Activated T-helper 9 cell treated with anti-CD3 and anti-CD28 coated beads, Interleukin-2, amount 50 U/mL, for 16 hours (primary cell): ENCODE measurements at places on chromosomes 7 and 10.

- DNase-seq = no peak
Measured at GRCh38 chr7:91356915-91357314, 92.7 kb downstream of the FZD1 start.

- no peak for DNase-seq
Measured at GRCh38 chr10:70679498-70679897, 7.2 kb downstream of the ADAMTS14 start.

- no peak for DNase-seq
Measured at GRCh38 chr10:6065406-6065805, 3.2 kb upstream of the IL2RA start.

DNA sequence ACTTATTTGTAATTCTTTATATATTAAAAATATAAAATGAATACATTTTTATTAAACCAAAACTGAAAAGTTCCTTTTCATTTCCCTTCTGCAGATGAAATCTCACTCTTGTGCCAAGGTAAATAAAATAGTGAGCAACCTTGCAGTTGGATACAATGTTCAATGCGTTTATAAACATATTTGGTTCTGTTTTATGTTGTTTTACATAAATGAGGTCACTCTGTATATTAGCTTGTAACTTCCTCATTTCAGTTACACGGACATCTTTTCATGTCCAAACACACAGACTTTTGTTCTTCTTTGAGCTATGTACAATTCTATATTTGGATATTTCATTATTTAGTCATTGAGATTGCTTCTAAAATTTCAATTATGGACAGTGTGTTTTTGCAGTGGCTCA, 107.7 kb downstream of the BBS9 start:
- no peak for DNase-seq

- DNase-seq = no peak
Measured at GRCh38 chr10:109029870-109030269, 893.4 kb downstream of the XPNPEP1 start.

- DNase-seq = no peak
Measured at GRCh38 chr10:76675561-76675950, 962.1 kb downstream of the KCNMA1 start.

DNA sequence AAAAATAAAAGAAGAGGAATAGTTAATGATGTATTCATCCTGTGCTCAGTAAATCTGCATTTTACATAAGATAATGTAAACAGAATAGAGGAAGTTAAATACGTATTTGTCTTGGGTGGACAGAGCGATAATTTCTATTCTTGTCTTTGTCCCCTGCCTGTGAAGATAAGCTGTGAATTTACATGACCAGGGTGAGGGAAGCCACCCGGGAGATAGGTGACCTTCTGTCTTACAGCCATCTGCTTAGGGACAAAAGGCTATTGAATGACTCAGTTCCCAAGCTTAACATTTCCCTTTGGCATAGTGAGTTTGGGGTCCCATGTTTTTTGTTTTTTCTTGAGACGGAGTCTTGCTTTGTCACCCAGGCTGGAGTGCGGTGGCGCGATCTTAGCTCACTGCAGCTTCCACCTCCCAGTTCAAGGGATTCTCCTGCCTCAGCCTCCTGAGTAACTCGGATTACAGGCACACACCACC, 88.7 kb upstream of the KCTD7 start:
- DNase-seq = no peak

- DNase-seq = no peak
Measured at GRCh38 chr7:30971440-30971839, 7.7 kb downstream of the GHRHR start.

GRCh38 chr7:2787251-2787951, 56.7 kb downstream of the GNA12 start:
- no peak for DNase-seq

DNA sequence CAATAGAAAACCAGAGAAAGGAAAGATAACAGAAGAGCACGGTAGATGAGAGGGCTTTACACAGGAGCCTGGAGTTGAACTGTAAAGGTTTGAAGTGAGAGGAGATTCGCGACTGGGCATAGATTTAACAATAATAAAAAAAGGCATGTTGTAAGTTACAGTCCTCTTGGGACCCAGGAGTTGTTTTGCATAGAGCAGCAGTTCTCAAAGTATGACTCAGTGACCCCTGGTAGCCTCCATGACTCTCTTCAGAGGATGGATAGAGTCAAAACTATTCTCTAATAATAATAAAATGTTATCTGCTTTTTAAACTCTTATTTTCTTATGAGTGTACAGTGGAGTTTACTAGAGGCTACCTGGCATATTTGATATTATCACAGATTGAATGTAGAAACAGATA, 262.3 kb downstream of the SORCS3 start:
- DNase-seq = no peak

GRCh38 chr10:71580926-71581325, 138.7 kb downstream of the C10orf105 start:
- no peak for DNase-seq

DNA sequence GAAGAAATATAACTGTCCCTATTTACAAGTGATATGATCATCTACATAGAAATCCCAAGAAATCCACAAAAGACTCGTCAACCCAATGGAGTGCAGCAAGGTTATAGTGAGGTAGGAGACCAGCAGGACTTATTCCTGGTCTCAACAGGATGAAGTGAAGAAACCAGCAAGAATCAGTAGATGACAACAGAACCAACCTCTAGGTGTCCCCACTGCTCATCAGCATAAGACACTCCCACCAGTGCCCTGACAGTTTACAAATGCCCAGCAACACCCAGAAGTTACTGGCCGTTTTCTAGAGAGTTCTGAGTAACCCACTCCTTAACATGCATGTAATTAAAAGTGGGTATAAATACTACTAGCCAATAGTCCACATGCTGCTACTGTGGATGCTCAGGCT, 470.5 kb upstream of the LRRTM3 start:
- no peak for DNase-seq

DNA sequence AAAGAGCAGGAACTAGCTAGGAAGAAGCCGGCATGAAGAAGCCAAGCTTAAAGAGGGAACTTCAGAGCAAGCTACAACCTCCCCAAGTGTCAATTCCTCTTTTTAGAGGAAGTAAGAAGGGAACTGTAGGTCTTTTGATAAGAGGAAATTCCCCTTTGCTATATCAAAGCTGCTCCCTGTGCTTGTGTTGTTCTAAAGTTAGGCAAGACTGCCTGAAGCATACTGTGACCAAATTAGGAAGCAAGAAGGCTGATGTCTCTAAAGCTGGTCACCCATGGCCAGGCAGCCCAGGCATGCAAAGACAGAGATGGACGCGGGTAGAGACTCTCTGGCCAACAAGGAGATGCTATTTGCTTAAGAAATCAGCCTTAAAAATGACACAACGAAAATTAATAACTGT, 87.9 kb downstream of the RNF216 start:
- no peak for DNase-seq

- no peak for DNase-seq
Measured at GRCh38 chr10:14456870-14457266, 126.1 kb upstream of the FRMD4A start.

DNA sequence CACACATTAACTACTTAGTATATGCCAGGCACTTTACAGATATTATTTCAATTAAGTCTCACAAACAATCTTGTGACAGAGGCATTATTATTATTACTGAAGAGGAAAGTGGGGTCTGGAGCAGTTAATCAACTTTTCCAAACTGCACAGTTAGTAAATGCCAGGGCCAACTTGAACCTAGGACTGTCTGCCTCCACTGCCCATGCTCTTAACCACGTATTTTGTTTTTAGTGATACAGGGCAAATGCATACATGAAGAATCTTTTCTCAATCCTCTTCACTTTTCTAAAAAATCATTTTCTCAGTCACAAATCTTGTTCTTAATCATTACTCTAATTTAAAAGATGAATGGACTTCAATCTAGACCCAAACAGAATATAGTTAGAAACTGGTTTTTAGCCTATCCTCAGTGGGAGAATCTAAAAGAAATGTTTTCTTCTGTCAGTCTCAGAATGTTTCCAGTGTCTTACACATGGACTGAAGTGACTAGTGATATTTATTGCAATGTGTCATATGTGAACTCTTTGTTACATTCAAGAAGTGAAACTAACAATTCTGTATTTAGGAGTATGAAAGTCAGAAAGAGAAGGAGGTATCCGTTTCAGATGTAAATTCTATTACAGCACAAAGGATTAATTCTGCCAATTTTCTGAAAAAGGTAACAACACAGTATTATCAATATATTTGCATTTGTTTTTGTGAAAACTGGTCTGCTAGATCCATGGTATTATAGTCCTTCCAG, 55.5 kb upstream of the CCNJ start:
- DNase-seq = no peak

DNA sequence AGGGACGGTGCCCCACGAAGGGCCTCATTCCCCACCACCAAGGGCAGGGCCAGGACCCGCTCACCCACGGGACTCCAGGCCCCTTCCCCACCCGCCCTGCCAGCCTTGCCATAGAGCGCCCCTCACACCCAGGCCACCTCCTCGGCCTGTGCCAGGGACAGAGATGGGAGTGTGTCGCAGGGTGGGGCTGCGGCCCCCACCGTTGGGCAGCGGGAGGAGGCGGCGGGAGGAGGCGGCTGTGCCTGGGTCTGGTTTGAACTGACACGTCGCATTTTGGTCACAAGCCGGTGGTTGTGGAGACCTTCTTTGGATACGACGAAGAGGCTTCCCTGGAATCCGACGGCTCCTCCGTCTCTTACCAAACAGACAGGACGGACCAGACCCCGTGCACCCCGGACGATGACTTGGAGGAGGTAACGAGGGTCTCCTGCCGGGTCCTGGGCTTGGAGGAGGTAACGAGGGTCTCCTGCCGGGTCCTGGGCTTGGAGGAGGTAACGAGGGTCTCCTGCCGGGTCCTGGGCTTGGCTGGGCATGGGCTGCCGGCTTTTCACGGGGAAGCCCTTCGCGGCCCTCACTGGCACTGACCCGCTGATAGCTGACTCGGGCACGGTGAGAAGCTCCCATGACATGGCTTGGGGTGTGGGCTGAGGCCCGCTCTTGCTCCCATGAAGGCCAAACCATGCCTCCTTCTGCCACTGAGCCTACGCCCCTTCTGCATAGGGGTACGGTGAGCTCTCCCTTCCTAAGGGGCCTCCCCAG, 46.4 kb upstream of the DPYSL4 start:
- no peak for DNase-seq

DNA sequence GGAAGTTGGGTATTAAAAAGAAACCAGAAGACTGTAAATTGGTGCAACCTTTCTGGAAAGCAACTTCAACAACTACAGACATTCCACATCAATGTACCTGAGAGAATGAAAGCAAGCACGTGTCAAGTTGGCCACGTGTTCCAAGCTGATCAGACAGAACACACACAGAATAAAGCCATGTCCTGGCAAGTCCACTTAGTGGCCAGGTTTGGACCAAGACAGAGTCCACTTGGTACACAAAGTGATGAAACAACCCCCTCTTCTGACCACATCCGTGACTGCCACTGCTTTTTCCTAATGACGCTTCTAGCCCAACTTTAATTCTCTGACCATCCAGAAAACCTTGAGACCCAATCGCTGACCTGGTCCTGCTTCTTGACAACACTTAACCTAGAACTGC, 109.4 kb downstream of the ABLIM1 start:
- no peak for DNase-seq

GRCh38 chr10:78028438-78029268, 662 bp downstream of the POLR3A start:
- DNase-seq = no peak

- DNase-seq = no peak
Measured at GRCh38 chr7:47392241-47392759, 189.6 kb downstream of the TNS3 start.
